HFFc6 (cell line): ENCODE measurements at places on chromosomes 1 and 21. TPM values are rescaled to one million over a fixed set of nuclear protein-coding genes. Genes with fewer than 3 reads are reported as not detected.
A peak's percentile ranks its signal among the peaks of the same experiment; 100 is the strongest.

DNA sequence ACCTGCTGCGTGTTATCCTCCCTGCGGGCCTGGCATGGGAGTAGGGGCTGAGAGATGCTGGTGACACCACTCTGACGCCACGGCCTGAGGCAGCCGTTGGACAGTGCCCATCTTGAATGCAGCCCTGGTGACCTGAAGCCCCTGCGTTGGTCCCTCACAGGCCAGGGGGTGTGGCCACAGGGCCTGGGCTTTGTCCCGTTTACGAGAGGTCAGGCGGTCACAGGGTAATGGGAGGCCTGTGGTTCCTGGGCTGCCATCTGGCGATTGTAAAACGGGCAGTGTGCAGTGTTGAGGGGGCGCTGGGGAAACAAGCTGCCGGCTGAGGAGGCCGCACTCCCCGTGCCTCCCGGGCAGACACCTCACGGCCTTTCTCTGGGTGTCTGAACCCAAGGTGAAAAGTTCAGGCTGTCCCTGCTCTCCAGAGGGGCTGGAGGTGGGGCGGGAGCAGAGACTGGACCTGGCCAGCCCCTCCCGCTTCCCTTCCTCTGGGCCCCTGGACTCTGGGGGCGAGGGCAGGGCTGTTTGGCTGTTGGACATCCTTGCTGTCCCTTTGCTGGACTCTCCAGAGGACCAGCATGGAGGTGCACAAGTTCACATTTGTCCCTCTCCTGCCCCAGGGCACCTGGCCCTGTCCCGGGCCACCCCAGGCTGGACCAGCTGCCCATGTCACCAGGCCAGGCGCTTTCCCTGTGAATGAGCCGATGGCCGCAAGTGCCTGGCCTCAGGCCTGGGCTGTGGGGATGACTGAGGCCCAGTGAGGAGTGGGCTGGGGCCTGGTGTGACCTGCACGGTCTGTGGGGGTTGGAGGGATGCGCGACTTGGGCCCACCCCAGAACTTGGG lies 42.4 kb downstream of the SKI start:
- DNase-seq, result no peak
- H3K4me3 ChIP-seq, result no peak overlapping the region
- no peak overlapping the region; the same call in 1 of the 2 replicates for H3K27ac ChIP-seq
- H3K4me1 ChIP-seq, result peaks cover 17% of the 10 kb centered on the region
- H3K27me3 ChIP-seq, result no peaks in the 10 kb centered on the region

DNA sequence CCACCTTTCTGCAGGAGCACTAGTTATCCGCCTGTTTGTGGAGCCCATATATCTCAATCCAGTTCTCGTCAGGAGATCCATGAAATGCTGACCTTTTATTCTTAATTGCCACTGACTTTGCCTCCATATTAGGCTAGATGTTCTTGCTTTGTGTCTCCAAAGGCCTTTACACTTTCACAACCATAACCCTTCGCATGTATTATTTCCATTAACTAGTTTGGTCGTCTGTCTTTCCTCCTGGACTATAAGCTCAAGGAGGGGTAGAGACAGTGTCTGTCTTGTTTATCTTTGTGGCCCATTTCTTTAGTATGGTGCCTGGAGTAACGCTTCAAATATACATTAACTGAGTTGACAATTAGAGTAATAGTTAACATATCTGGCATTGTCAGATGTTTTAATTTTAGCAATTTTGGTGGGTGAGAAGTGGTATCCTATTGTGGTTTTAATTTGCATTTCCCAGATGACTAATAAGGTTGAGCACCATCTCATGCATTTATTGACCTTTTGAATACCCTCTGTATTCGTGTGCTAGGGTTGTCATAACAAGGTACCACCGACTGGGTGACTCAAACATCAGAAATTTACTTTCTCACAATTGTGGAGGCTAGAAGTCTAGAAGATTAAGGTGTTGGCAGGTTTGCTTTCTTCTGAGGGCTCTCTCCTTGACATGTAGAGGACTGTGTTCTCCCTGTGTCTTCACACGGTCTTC lies 21.7 kb upstream of the IL12RB2 start:
- peaks cover 30% of the 10 kb centered on the region for H3K27me3 ChIP-seq
- no peaks in the 10 kb centered on the region for H3K4me1 ChIP-seq
- H3K27ac ChIP-seq, result no peak overlapping the region
- no peak for DNase-seq
- no peak overlapping the region for H3K4me3 ChIP-seq
- H3K36me3 ChIP-seq, result no peaks in the 10 kb centered on the region

GRCh38 chr1:30753118-30753517 lies 4.5 kb downstream of the LAPTM5 start:
- no peaks in the 10 kb centered on the region for H3K36me3 ChIP-seq
- H3K27me3 ChIP-seq, result peaks cover 8% of the 10 kb centered on the region; the same call in 1 of the 2 replicates
- H3K4me1 ChIP-seq, result peaks cover 36% of the 10 kb centered on the region
- DNase-seq, result no peak
- no peak overlapping the region for H3K27ac ChIP-seq

DNA sequence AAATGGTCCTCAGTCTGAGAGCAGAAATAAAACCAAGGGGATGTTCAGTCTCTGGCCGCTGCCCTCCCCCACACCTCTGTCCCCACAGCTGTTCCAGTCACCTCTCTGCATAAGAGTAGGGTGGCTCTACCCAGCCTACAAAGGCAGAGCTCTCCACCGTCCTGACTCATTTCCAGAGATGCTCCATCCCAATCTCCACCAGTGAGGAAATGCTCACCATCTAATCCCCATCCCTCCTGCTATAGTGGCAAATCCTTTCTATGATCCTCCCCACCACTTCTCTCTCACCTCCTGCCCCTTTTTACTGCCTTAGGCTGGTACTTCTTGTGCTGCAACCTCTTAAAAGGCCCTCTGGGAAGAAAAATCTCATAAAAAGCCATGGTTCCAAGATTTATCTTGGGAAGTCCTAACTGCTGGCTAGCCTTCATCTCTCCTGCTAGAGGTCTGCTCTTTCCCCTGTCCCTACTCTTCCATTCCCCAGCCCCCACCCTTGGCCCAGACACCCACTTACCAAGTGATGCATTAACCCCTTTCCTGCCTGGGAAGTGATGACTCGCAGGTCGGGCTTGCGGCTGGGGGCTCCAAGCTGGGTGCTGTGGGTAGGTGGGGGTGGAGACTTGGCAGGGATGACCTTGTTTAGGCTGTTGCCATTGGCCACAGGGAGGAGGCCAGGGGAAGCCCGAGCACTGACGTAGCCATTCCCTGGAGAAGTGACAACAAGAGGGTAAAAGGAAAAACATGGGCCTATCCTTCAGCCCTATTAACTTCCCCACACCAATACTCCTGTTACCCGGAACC lies 23.9 kb downstream of the MEF2D start:
- H3K27ac ChIP-seq, result peak overlapping the region; percentile 78
- peaks cover 12% of the 10 kb centered on the region for H3K27me3 ChIP-seq
- peaks cover 65% of the 10 kb centered on the region for H3K36me3 ChIP-seq
- peak overlapping the region; percentile 8 for H3K4me3 ChIP-seq
- H3K4me1 ChIP-seq, result peaks cover 50% of the 10 kb centered on the region

DNA sequence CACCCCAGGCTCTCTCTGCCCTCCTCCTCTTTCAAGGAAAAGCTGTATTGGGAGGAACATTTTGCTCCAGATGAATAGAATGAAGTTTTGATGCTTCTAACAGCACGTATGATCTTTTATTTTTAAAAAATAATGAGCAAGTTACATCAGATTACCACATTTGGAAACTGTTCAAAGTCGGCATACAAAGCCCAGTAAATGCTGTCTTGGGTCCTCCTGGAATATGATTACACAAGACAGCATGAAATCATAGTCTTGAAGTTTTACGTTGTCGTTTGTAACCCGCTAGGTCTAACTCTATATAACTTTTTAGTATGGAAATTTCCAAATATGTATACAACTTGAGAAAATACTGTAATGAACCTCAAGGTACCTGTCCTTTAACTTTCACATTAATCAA lies 385.6 kb downstream of the HLX start:
- no peaks in the 10 kb centered on the region for H3K36me3 ChIP-seq
- peak overlapping the region; percentile 47; the same call in 1 of the 2 replicates for H3K27ac ChIP-seq
- peaks cover 2% of the 10 kb centered on the region for H3K27me3 ChIP-seq

GRCh38 chr1:15848143-15848928 lies 829 bp downstream of the SPEN start:
- H3K4me1 ChIP-seq, result peaks cover 43% of the 10 kb centered on the region
- peaks cover 7% of the 10 kb centered on the region; the same call in 1 of the 2 replicates for H3K36me3 ChIP-seq
- H3K27ac ChIP-seq, result peak overlapping the region; percentile 97
- no peak for DNase-seq
- peaks cover 3% of the 10 kb centered on the region for H3K27me3 ChIP-seq

GRCh38 chr1:246583448-246584185 lies 17.4 kb downstream of the CNST start:
- H3K4me3 ChIP-seq, result no peak overlapping the region
- DNase-seq, result no peak
- peaks cover 85% of the 10 kb centered on the region for H3K4me1 ChIP-seq
- H3K27me3 ChIP-seq, result no peaks in the 10 kb centered on the region
- H3K27ac ChIP-seq, result peak overlapping the region; percentile 61

DNA sequence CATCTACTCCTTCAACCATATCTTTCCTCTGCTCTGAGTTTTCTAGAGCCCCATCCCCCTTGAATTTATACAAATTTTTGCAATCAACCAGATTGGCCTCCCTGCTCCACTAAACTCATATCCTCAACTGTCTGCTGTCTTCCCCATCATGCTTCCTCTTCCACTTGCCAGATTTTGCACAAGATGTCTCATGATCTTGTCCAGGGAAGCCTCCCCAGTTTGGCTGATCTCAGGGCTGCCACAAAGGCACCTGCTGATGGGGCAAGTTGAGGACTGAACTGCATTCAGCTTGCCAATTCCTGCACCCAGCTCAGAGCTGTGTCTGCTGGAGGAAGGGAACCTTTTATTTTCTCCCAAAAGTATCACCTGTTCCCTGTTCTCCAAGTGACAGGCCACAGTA lies 3.9 kb upstream of the KCNJ9 start:
- peaks cover 59% of the 10 kb centered on the region for H3K27me3 ChIP-seq
- DNase-seq, result no peak
- no peak overlapping the region for H3K4me3 ChIP-seq
- no peaks in the 10 kb centered on the region for H3K36me3 ChIP-seq
- peaks cover 8% of the 10 kb centered on the region for H3K4me1 ChIP-seq
- no peak overlapping the region for H3K27ac ChIP-seq

DNA sequence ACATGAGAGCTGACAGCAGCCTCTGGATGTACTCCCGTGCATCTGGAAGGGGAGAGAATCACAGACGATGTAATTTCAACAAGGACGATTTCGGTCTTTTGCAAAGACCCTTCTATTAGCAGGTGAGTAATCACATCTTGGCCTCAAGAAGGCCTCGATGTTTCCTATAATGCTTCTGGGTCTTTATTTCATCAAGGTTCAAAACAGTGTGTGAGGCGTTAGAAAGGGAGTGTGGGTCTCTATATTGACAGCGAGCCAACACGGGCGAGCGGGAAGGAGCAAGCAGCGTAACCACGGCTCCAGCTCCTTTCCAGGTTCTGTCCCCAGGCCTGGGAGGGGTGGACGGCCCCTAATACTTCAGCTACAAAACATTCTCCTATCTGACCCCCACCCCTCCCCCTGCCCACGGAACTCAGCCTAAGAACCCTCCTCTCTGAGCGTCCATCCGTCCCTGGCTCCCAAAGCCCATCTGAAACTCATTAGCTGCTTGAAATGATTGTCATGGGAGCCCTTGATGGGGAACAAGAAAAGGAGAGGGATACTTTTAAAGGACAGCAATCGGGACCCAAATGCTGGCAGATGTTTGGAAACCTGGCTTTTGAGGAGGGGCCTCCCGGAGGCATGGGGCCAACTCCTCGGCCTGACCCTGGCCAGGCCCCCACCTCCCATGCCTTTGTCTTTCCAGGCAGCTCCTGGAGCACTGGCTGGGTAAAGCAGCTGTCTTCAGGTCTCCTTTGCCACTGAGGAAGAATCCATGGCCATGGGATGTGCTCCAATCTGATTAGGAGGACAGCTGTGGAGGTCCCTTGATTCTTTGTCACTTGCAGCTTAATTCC lies 250.8 kb downstream of the FOXD2 start:
- peaks cover 6% of the 10 kb centered on the region; the same call in 1 of the 2 replicates for H3K4me1 ChIP-seq
- no peaks in the 10 kb centered on the region for H3K36me3 ChIP-seq
- H3K27me3 ChIP-seq, result peaks cover 44% of the 10 kb centered on the region

DNA sequence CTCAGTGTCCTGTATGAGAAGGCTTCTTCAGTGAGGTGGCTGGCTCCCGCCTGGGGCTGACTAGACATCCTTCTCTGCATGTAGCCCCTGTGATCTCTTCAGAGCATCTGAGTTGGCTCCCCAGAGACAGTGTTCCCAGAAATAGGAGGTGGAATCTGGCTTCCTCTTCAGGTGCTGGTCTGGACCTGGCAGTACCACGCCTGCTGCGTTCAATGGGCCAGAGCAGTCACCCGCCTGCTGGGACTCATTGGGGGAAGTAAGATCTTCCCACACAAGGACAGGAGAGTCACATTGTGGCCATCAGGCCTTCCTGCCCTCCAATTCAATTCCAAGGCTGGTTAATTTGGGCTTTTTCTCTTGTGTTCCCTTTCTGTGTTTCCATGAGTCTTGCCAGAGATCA lies 51.0 kb downstream of the ADARB1 start:
- peaks cover 13% of the 10 kb centered on the region for H3K27me3 ChIP-seq
- H3K4me1 ChIP-seq, result peaks cover 27% of the 10 kb centered on the region
- H3K36me3 ChIP-seq, result no peaks in the 10 kb centered on the region
- H3K4me3 ChIP-seq, result no peak overlapping the region

DNA sequence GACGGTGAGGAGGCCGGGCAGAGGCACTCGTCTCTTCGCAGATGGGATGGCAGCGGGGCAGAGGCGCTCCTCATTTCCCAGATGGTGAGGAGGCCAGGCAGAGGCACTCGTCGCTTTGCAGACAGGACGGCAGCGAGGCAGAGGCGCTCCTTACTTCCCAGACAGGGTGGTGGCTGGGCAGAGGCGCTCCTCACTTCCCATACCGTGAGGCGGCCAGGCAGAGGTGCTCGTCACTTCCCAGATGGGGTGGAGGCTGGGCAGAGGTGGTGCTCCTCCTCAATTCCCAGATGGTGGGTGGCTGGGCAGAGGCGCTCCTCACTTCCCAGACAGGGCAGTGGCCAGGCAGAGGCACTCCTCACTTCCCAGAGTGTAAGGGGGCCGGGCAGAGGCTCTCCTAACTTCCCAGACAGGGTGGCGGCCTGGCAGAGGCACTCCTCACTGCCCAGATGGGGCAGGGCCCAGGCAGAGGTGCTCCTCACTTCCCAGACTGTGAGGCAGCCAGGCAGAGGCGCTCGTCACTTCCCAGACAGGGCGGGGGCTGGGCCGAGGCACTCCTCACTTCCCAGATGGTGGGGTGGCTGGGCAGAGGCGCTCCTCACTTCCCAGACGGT lies 9.9 kb downstream of the TCHHL1 start:
- H3K27ac ChIP-seq, result no peak overlapping the region
- no peak overlapping the region for H3K4me3 ChIP-seq
- no peak for DNase-seq
- no peaks in the 10 kb centered on the region for H3K36me3 ChIP-seq
- H3K27me3 ChIP-seq, result peaks cover 20% of the 10 kb centered on the region

GRCh38 chr1:98824736-98825135 lies 163.2 kb downstream of the SNX7 start:
- no peaks in the 10 kb centered on the region for H3K4me1 ChIP-seq
- H3K4me3 ChIP-seq, result no peak overlapping the region
- 0 out of 2 replicates have a peak, but pooled peaks cover 1% of the 10 kb centered on the region for H3K27me3 ChIP-seq

- H3K4me3 ChIP-seq, result no peak overlapping the region
- H3K36me3 ChIP-seq, result no peaks in the 10 kb centered on the region
- no peaks in the 10 kb centered on the region for H3K4me1 ChIP-seq
- H3K27me3 ChIP-seq, result peaks cover 14% of the 10 kb centered on the region
Measured at GRCh38 chr1:160781914-160782689, 13.9 kb upstream of the LY9 start.

Gene RPE65
- total RNA-seq, result not detected in 3 replicates

Gene HSD3B1
- total RNA-seq, result not detected in 3 replicates

Gene KCNK2
- 56.3 to 85.5 TPM (median 62.7 TPM) in 3 replicates for total RNA-seq

Gene MYBPH
- 0.12 TPM in 1 of 3 replicates, not detected in the others for total RNA-seq

Gene CD48
- total RNA-seq, result not detected in 3 replicates

Gene OR6N1
- total RNA-seq, result not detected in 3 replicates

Gene C1orf21
- total RNA-seq, result 4.7 to 10.2 TPM (median 7.4 TPM) in 3 replicates

Gene KCNC4
- 9.9 and 17.9 TPM in 2 replicates for total RNA-seq

Gene FGR
- not detected in 3 replicates for total RNA-seq

Gene CYP4X1
- total RNA-seq, result not detected in 3 replicates
